ENCODE measurements at places on chromosomes 6 and 20.

DNA sequence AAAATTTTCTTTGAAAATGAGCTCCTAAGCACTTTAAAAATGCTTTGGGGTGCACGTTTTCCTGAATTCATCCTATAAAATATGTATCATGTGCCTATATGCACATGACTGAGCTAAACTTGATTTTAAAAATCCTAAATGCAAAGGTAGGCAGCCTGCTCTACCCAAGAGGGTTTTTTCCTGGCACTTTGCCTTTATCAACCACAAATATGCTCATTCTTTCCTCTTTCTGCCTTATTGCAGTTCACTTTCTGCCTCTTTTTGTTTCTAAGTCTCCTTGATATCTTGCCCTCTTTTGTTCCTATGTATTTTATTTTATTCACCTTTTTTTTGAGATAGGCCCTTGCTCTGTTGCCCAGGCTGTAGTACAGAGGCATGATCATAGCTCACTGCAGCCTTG lies 229.3 kb downstream of the GRM1 start:
- DNase-seq: no peak

- no peak for DNase-seq
Observed at GRCh38 chr20:48732081-48732829, 95.5 kb downstream of the PREX1 start.

DNA sequence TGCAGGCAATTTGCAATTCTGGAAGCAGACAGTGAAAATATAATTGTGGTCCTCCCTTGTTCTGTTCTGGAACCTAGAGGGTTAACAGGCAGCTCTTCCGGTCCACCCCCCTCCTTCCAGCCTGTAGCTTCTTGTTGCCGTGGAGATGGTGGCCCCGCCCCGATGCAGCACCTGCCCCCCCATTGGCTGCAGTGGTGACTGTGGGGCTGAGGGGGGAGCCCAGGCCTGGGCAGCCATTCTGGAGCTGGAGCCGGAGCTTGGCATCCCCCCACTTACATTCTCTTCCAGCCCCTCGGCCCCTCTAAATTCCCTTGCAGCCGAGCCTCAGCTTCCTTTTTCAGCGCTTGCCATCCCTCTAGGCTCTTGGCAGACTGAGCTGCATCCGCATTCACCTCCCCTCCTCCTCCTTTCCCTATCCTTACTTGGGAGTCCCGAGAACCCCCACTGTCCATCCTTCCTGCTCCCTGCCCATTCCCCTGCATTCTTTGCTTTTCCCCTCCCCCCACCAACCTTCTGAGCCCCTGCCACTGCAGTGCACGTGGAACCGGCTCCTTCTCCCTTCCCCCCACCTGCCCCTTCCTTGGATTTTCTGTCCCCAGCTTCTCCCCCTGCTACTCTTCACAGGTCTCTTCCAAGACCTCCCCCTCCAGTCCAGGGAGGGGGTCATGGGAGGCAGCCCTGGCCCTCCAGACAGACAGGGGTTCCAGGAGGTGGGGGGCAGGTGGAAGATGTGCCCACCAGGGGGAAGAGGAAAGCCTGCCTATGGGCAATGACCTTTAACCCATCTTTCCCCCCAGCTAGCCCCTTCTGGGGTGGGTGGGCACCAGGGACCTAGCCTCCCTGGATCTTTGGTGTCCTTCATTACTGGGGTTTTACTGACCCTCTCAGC lies 11.4 kb downstream of the SYNGAP1 start:
- DNase-seq: peak; percentile 71

GRCh38 chr6:52543729-52544601 lies 32.9 kb downstream of the TRAM2 start:
- DNase-seq: no peak

- DNase-seq: no peak
Observed at GRCh38 chr6:32224696-32225095, 829 bp upstream of the NOTCH4 start.

- DNase-seq: no peak
Observed at GRCh38 chr6:42338744-42339222, 112.9 kb downstream of the TRERF1 start.

- no peak for DNase-seq
Observed at GRCh38 chr6:149035766-149036165, 281.7 kb upstream of the TAB2 start.

DNA sequence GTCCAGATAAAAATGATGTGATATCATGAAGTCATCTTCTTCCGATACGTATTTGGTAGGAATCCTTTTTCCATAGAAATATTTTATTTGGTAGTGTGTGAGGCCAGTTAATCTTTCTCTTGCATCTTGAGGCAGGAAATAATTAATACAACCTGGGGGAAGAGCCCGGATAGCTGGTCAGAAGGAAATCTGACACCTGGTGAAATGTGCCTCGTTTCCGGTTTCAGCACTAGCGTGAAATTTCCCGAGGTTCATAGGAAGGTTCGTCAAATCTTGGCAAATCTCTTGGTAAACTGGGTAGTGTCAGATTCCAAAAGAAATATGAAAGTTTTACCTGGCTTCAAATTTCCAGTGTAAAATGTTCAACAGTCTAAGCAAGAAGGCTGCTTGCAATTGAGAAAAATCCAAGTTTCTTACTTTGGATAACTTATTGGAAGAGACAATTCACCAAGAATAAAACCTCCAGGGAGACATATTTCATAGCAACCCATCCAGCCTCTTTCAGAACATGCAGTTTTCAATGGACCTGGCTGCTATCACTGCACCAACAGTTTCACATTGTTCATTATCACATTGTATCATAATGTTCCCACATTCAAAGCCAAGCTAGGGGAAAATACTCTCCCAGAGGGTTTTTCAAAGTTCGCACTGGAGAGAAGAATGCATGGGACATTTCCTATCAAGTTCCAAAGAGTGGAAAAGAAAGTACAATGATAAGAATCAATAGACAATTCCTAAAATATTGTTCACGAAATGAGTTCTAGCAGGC lies 454.5 kb upstream of the CITED2 start:
- no peak for DNase-seq

DNA sequence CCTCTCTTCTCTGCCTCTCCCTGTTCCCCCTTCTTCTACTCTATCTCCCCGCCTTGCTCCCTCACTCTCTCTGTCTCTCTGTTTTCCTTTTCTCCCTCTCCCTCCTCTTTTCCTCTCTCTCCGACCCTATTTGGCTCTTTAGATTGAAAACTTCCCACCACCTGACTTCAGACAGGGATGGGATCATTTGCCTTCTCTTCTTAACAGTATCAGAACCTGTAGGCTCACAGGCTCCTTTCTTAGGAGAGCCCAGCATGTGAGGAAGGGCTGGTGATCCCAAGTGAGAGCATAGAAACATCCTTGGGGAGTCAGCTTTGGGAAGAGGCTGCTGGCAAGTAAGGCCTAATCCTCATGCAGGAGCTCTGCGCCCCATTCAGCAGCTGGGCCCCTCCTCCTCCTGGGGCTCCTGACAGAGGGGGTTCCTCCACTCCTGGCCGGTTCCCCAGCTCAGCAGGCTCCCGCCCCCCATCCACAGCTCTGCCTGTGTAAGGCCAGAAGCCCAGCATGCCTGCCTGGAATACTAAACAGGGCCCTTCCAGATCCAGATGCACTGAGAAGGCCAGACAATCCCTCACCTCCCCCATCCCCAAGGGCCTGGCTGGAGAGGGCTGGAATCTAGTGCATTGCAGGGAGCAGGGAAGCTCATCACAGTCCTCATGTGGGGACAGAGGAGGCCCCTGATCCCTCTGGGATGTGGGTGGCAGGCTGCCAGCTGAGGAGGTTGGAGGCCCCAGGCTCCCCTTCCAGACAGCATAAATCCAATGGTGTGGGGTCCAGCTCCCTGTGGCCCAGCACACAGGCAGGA lies 93.4 kb downstream of the PTPRT start:
- DNase-seq: no peak

DNA sequence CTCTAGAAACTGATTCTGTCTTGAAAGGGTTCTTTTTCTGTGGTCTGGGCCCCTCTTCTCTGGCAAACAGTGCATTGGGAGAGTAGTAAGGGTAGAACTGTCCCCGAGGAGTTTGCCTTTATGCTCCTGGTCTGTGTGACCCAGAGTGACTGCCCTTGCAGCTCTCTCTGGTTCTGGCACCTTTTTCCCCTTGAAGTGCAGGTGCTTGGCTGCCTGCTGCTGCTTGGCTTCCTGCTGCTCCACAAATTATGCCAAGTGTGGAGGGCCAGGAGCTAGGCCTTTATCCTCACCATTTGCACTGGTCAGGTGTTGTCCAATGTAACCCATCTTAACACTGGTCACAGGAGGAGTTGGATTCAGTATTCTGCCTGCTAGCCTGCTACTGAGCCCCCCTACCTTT lies 11.2 kb downstream of the KIZ start:
- DNase-seq: no peak

- DNase-seq: no peak
Observed at GRCh38 chr20:61454053-61454452, 202.0 kb downstream of the CDH4 start.

DNA sequence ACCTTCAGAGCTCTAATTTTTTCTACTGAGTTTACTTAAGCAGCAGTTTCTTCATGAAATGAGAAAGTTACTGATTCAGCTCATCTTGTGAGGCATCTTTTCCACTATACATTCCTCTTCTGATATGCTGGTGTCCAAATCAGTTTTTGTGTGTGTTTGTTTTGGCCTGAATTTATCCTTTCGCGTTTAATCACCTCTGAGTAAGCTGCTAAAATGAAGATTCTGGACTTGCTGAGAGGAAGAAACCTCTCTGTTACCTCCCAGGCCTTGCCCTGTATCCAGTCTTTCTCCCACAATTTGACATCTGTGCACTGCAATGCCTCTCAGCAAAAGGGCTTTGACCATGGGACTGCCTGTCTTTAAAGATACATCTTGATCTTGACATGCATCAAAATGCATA lies 536.2 kb upstream of the NRSN1 start:
- DNase-seq: no peak

- no peak for DNase-seq
Observed at GRCh38 chr6:138596126-138596525, 96.8 kb upstream of the NHSL1 start.

DNA sequence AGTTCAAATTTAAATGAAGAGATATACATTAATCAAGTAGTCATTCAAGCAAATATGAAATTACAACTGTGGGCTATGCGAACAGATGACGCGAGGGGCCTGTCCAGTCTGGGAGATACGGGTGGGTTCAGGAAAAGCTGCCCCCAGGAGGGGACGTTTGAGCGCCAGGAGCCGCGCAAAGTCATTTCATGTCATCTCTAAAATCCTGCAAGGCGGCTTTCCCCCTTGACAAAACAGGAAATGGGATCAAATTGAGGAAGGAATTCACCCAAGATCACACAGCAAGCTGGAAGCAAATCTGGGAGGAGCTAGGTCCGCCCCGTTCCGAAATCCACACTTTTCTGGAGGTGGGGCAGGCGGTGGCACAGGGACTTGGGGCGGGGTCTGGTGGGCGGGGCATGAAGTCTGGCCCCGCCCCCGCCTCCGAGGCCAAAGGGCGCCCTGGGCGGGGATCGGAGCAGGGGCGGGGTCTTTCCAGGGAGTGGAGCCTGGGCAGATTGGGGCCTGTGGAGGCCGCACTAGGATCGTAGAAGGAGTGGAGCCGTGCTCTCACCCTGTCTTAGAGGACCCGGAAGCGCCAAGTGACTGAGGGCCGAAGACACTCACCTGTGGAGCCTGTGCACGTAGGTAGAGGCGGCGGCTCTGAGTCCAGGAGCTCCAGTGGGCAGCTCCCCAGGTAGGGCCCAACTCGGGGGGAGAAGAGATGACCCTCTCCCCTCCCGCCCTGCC lies at the start of gene LPIN3:
Gene LPIN3, plus strand, starts transcription at position 495 of the 729 bp plus-strand sequence. CDS start 4,983 bp downstream, outside the sequence.
- peak; percentile 43 for DNase-seq

DNA sequence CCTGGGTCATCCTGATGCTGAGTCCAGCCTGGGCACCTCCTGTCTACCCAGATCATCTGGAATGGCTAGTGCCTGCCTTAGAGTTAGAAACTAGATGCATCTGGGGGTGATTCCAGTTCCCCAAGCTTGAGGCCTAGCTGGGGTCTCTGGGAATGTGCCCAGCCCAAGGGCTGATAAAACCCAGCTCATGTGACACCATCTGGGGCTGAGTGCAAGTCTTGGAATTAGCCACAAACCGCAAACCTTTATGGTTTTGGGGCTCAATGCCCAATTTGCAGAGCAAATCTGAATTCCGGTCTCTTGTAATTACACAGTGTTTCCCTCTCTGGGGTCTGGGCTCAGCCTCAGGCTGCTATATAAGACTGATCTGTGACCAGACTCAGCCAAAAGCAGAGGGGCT lies at the start of gene BPIFB4:
Gene BPIFB4, plus strand, starts transcription at position 385 of the 400 bp plus-strand sequence. CDS start 1,884 bp downstream, outside the sequence.
- no peak for DNase-seq

DNA sequence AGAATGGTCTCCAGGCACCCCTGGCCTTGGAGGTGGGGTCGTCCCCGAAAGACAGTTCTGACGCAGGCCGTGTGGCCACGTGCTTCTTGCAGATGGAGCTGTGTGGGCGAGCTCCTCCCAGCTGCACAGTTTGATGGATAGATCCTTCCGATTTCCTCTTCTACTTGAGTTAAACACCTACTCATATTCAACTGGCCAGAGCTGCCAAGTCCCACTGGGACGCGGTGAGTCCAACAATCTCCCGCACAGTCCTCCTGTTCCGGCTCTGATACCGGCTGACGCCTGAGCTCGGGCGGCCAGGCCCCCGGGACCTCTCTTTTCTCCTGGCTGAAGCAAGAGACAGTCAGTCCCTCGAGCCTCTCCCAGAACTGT lies 57.9 kb upstream of the DACT2 start:
- no peak for DNase-seq

- DNase-seq: no peak
Observed at GRCh38 chr20:58871533-58872102, 19.1 kb downstream of the GNAS start.

DNA sequence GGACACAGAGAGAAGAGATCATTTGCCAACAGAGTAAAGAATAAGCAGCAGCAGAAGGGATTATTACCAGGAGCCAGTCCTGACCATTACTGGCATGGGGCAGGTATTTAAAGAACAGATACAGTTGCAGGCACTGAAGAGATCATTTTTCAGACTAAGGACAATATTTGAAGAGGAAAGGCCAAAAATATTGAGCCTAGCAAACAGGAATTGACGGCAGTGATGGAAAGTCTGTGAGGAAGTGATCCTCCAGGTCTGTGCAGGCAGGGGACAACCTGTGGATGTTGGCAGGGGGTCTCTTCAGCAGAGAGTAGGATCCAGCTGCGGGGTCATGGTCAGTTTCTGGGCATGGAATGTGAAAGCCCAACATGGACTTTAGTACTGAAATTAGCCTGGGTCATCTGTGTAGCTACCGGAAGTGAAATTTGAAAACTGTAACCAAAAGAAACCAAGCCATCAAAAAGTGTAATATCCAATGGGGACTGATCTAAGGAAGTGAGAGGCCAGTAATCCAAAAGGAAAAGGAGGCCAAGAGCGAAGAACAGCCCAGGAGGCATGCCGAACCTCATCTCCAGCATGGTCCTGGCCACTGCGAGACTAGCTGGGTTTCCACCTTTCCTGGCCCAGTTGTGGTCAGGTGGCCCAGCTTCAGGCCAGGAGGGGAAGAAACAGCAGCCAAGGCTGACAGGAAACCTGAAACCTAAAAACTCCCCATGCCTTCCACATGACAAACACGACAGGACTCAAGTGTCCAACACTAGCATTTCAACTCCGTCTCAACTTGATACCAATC lies 115.1 kb upstream of the TNFAIP3 start:
- DNase-seq: no peak

DNA sequence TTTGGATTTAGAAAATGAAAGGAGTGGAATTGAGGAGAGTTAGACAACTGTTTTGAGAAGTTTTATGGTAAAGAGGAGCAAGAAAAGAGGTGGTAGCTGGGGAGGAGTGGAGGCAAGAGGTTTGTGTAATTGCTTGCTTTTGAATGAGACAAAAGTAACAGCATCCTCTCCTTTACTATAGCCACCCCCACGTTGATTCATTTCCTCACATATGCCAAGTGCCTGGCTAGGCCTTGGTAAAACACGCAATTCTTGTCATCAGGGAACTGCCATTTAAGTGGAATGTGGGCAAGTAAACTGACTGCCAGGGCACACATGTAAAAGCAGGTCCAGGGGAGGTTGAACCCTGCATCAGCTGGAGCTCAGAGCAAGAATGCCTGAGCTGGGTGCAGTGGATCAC lies 4.1 kb downstream of the MTRES1 start:
- no peak for DNase-seq
